NCI-H446 (cell line): ENCODE measurements at places on chromosomes 2 and 18.

DNA sequence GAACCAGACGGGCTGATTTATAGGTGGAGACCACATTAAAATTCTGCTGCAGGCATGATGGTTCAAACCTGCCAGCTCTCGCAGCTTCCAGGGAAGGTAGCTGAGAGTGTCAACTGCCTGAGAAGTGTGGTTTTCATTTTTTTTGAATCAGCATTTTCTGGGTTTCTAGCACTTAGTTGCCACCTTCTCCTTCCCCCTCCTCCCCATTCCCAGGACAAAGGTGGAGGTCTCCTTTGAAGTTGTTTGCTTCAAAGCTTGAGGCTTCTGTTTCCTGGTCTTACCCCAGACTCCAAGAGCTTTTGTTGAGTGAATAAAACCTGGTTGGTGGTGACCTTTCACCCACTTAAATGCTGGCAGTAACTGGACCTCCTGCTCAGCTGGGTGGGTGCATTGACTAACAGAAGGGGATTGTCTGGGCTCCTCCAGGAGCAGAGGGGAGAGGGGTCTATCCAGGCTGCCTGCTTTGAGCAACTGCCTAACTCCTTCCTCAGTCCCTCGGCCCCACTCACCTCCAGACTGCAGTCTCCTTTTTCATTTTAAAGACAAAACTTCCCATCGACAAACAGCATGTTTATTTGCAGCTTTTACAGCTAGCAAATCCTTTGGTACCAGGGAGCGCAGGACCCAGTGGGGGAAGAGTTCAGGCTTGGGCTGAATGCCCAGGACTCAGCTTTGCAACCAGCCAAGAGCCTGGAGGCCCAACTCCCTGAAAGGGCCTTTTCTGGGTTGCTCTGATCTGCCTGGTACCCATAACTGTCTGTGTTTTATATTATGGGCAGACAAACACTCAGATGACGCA lies 3.5 kb downstream of the RHOB start:
- no peak for DNase-seq

DNA sequence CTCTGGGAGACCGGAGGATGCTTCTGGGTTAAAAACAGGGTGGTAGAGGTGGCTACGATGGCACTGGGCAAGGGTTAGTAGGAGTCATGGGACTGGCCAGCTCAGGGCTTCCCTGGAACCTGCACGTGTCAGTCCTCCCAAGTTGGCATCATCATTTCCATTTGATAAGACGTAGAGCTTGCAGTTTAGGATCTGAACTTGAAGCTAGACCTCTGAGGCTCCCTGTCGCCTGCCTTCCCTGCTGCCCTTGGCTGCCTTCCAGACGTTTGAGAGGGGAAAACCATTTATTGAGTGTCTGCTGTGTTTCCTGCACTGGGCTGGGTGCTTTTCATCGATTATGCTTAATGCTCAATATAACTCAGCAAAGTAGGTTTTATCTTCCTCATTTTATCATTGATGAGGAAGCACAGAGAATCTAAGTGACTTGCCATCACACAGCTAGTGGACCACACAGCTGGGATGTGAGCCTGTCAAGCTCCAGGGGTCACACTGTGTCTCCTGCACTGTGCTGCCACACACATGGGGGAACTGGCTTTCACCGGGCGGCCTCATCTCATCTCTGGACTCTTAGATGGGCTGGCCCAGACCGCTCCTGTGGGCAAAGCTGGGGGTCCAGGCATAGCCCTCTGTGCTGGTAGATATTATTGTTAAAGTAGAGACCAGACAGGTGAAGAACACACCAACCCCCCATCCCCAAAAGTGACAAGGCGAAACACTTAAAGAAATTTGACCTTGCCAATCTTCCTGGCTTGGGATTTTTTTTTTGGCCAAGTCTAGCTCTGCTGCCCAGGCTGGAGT lies 7.8 kb downstream of the NT5DC4 start:
- no peak for DNase-seq

DNA sequence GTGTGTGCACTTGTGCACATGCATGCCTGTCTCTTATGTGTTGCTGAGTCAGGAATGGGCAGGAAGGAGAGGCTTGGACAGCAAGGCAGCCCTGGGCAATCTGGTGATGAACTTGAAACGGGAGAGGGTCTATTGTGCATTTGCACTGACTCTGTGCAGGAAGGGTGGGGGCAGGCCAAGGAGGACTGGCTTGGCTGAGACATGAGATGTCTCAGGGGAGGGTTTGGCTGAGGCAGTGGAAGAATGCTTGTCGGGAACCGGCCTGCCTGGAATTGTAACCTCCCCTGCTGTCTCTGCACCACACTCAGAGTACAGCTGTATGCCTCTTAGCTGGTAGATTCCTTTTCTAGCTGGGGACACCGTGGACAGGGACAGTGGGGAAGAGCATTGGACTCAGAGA lies 176.1 kb upstream of the TNP1 start:
- DNase-seq = peak; percentile 27

GRCh38 chr2:97726261-97727064 lies 13.1 kb downstream of the ZAP70 start:
- no peak for DNase-seq
